ENCODE measurements at places on chromosomes 6 and 20.

DNA sequence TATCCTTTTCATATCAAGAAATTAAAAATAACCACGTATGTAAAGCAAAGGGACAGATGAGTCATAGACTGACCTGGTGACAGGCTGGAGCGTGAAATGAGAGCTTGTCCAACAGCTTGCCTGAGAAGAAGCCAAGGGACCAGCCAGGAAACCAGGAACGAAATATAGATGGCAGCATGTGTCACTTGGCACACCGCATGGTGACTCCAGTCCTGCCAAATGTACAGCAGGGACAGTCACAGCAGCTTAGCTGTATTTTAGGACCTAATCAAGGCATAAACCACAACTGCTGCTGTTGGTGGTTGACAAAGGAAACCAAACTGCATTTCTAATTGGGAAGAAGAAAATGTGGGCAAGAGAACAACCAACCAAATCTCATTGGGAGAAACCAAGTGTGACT lies 755.0 kb downstream of the TFAP2A start:
- no peak for DNase-seq

- DNase-seq = no peak
Measured at GRCh38 chr6:165220045-165220444, 89.4 kb downstream of the C6orf118 start.

- DNase-seq = no peak
Measured at GRCh38 chr6:118875672-118876071, 18.3 kb upstream of the ASF1A start.

GRCh38 chr20:16392346-16392745 lies 180.9 kb downstream of the KIF16B start:
- no peak for DNase-seq

DNA sequence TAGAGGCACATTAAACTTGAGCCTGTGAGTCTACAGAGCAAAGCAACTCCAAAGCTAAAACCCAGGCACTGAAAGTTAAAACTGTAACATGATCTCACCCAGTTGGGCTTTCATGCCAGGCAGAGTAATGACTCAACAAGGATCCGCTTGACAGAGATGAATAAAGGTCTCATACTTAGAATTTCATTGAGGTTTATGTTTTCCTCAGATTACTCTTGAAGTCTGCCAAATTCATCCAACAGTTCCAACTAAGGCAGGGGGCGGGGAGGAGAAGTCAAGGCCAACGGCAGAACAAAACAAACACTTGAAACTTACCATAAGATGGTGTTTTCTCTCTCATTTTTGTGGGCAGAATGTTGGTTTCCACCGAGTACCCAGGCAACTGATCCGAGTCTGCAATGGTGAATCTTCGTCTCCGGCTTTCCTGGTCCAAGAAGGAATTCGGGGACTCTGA lies 54.0 kb upstream of the IPCEF1 start:
- DNase-seq = no peak

GRCh38 chr6:3001773-3002293 lies 2.1 kb downstream of the NQO2 start:
- no peak for DNase-seq

DNA sequence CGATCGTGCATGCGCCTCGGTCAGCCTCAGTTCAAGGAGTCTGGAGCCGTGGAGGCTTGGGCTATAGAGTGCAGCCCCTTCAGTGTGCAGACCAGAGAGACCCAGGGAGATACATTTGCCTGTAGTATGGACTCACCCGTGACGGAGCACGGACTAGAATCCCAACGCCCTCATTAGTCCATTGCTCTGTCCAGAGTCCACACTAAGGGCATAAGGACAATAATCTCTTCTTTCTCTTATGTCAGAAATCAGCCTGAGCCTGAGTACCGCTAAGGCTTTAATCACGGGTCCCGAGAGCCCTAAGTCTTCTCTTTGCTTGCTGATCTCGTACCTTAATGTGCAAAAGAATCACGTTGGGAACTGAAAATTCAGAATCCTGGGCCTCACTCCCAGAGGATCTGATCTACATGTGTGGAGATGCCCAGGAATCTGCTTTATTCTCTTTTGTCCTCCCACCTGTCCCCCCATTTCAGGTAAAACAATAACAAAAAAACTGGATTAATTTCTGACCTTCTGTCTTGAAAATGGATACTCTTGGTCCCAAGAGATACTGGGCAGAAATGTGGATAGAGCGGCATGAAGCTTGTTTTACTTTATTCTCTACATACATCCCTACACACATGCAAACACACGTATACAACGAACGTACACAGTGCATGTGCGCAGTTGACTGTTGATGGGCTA lies 671 bp downstream of the BPHL start:
- no peak for DNase-seq

GRCh38 chr6:33028220-33028849 lies 18.9 kb upstream of the HLA-DOA start:
- DNase-seq = no peak

DNA sequence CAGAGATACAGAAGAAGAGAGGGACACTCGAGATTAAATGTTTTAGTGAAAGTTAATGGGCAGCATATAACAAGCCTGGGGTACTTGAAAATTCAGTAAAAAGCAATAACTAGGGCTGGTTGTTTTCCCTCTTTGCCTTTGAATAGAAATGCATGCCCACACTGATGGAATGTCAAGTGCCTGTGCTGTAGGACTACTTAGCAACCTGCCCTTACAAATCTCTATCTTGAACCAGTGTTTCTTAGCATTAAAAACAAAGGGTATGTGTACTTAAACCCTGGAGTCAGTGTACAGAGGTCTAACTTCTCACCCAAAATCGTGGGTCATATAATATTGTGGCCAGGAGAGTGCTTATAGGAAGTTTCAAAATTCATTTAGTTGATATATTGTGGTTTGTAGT lies 37.1 kb downstream of the RNF144B start:
- no peak for DNase-seq

- no peak for DNase-seq
Measured at GRCh38 chr6:159762681-159763293, 942 bp downstream of the ACAT2 start.

- no peak for DNase-seq
Measured at GRCh38 chr6:4185419-4185818, 50.0 kb upstream of the ECI2 start.

GRCh38 chr20:52251136-52251700 lies 59.6 kb upstream of the ZFP64 start:
- no peak for DNase-seq

DNA sequence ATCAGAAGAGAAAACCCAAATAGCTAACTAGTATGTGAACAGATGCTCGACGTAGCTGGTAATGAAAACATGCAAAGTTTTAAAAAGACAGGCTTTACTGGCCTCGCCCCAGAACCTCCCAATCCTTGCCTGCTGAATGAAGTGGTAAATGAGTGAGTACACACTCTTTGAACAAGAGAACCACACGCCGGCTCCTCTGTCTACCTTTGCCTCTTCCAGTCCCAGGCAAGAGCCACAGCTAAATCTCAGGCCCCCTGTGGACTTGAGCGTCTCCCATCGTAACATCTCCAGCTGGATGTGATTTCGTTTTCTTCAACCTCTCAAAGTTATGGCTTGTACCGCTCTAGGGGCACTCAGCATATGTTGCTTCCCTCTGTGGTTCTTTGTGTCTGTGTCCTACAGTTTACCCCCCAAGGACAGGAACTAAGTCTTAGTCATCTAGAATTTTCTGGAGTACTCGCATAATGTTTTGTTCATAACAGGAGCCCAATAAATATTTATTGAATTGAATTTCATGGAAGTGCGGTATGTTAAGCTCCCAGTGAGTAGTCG lies 153.2 kb upstream of the TAB2 start:
- no peak for DNase-seq

DNA sequence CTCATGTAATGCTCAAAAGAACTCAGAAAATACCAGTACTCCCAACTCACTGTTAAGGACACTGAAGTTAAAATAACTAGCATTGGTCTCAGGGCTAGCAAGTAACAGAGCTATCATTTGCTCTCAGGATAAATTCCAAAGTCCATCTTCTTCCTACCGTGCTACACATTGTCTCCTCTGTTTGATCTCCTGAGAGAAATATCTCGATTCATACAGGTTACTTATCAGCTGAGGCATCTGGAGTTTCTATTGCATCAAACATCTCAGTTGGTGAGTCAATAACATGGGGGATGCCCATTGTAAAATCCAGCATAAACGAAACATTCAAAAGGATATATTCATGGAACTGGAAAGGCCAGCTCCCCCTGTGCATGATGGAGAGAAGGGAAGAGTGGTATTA lies 147.4 kb downstream of the BACH2 start:
- DNase-seq = no peak

- no peak for DNase-seq
Measured at GRCh38 chr6:148814082-148814790, 67.4 kb downstream of the UST start.

- no peak for DNase-seq
Measured at GRCh38 chr6:46305833-46306232, 135.1 kb upstream of the ENPP5 start.

DNA sequence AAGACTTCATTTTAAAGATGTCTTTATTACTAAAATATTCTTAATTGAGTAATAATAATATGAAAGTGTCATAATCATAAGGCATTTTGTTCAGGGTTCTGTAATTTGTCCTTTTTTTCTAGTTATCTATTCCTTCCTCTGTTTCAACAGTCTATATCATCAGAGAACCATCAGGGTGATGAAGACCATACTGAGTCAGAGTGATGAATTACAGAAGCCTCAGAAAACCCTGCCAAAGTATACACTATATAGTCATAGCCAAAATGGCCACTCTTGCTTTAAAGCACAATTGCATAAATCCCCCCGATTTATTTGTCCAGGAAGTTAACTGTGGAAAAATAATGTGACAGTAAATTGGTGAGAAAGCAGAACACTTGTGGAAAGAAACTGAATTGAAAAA lies 735.0 kb downstream of the EPHA7 start:
- no peak for DNase-seq

DNA sequence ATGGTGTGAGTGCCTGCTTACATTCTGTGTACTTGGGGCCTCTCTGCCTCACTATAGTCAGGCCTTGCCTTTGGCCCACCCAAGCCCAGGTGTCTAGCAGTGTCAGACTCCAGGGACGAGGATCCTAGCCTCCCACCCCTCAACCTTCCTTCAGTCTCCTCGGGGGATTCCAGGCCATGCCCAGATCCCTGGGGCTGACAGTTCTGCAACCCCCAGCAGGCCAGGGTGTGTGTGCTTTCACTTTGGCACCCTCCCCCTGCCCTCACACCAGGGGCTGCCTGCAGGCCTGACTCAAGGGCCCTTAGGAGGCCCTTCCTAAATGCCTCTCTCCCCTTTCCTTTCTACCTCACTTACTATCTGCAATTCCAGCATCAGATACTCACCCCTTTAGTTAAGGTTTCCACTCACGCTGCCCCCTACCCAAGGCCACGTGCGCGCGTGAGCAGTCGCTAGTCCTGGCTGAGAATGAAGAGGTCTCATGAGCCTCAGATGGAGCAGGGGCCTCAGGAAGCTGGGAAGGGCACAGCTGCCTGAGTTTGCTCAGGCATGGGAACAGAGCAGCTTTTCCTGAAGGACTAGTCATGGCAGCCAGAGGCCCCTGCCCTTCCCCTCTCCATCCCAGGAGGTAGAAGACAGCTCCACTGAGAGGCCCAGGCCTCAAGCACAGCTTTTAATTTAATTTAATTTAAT lies 859 bp upstream of the CLPS start:
- DNase-seq = no peak

DNA sequence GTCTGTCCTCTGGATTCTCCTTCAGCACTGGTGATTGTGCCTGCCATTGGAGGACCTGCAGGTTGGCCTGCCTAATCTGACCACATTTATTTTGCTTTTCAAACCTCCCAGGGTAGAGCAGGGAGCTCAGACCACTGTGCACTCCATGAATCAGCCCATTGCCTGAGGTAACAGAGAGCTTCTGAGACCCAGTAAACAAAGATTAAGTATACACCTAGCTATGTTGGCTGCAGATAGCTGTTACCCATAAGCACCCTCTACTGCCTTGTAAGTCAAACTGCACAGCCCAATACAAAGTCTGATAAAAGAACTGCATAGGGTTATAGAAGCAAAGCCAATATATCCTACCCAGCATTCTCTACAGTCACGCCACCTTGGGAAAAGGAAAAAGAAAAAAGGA lies 338.7 kb downstream of the HTR1B start:
- DNase-seq = no peak

GRCh38 chr6:161215193-161215592 lies 58.7 kb downstream of the AGPAT4 start:
- no peak for DNase-seq
